ENCODE measurements at places on chromosomes 1 and 21.

DNA sequence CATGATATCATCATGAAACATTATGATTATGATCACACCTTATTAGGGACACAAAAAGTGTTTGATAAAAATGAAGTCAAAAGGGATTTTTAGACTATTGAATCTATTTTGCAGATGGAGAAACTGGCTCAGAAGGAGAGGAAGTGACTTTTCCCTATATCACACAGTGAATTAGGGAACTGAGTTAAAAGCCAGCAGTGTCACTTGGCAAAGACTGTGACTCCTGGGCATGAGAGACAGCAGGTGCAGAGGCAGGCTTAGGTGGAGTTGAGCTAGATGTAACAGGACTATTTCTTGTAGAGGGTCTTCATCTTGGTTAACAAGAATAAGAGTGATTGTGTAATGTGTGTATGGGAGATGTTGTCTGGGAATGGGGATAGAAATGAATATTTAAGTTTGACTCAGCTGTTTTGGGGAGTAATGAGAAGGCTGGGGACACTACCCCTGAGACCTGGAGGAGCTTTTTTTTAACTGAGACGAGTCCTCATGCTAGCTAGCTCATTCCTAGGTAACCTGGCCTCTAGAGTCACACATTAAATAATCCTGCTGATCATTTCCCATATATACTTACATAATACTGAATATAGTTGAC is 1.0 kb upstream of the CD84 start:
- no peak for DNase-seq

DNA sequence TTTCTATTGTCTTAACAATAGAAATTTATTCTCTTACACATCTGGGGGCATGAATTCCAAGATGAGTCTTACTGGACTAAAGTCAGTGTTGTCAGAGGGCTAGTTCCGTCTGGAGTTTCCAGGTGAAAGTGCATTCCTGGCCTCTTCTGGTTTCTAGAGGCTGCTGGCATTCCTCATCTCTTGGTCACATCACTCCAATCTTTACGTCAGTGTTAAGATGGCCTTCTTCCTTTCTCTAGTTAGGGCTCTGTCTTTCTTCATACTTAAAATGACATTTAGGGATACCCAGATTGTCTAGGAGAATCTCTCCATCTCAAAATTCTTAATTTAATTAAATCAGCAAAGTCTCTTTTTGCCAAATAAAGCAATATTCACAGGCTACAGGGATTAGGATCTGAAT is 13.3 kb upstream of the PDC start:
- DNase-seq = no peak

GRCh38 chr1:152061952-152062351 is 25.1 kb upstream of the S100A11 start:
- DNase-seq = no peak

GRCh38 chr1:15017120-15017519 is 136.4 kb upstream of the TMEM51 start:
- DNase-seq = no peak

GRCh38 chr1:203743091-203743571 is 21.9 kb upstream of the LAX1 start:
- DNase-seq = no peak

DNA sequence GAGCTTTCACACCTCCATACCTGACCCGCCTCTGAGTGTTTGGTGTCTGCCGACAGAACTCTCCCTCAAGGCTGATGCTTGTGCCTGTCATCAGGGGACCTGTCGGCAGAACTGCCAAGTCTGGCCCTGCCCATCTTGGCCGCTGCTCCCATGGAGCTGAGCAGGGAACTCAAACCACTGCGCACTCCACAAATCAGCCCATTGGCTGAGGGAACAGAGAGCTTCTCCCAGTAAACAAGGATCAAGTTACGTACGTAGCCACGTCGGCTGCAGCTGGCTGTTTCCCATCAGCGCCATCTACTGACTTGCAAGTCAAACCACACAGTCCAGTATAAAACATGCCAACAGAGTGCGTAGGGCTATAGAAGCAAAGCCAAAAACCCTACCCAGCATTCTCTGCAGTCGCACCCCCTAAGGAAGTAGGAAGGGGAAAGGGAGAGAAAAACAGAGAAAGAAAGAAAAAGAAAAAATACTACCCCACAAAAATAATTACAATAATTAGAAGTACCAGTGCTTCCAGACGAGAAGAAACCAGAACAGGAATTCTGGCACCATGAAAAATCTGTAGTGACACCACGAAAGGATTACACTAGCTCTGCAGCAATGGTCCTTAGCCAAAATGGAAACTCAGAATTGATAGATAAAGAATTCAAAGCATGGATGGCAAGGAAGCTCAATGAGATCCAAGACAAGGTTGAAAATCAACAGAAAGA is 13.1 kb downstream of the KRTAP13-1 start:
- no peak for DNase-seq

- no peak for DNase-seq
Observed at GRCh38 chr1:226741009-226741408, 1.9 kb upstream of the ITPKB start.

GRCh38 chr21:36747041-36747814 is 48.3 kb downstream of the SIM2 start:
- DNase-seq = no peak

DNA sequence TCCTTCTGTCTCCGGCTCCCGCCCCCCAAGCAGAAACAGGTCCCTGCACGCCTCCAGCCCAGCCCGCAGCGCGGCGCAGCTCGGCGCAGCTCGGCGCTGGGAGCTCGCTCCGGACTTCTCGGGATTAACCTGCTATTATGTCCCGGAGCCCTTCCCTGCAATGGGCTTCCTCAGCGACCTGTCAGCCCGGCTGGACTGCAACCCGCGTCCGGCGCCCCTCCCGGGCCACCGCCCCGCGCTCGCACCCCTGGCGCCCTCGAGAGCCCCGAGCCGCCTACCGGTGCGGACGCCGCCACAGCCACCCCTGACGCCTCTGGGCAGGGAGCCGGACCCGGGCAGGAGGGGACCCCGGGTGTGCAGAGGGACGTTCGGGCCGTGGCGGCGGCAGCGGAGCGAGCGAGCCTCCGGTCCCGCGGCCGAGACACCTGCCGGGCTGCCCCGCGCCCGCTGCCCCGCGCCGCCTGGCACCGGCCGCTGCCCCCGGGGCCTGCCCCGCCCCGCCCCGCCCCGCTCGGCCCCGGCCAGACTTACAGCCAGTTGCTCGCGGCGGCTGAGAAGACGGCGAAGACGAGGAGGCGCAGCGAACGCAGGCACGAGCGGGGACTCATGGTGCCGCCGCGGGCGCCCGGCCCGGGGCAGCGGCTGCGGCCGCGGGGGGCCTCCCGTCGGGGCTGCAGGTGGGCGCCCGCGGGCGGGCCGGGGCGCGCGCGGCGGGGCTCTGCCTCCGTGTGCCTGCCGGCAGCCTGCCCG is 407 bp downstream of the WNT4 start:
- DNase-seq = no peak

DNA sequence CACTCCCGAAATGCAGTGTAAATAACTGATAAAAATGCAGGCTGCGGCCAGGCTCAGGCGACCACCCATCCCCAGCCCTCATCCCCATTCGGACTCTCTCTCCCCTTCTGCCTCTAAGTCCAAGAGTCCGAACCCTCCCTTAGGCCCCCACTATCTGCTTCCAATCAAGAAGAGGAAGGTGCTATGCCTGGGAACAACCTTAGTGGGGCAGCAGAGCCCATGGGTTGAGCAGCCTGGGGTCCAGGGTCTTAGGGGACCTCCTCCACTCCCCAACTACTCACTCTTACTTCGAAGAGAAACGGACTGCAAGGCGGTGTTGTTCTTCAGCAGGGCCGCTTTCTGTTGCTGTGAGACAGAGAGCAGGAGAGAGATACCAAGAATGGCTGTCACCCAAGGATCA is 12.2 kb downstream of the ARHGEF2 start:
- no peak for DNase-seq

DNA sequence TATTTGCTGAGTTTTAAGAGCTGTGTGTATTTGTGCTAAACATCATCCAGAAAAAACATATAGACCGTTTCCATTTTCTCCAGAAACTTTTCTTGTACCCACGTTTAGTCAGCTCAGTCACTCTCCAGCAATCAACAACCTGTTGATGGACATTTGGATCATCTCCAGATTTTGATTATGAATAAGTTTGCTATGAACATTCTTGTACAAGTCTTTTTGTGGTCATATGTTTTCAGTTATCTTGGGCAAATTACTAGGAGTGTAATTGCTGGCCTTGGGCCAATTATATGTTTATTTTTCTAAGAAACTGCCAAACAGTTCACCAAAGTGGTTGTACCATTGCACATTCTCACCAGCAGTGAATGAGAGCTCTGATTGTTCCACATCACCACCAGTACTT is 221.8 kb downstream of the CENPF start:
- DNase-seq = no peak

GRCh38 chr1:77031106-77031662 is 163.9 kb downstream of the ST6GALNAC5 start:
- no peak for DNase-seq

DNA sequence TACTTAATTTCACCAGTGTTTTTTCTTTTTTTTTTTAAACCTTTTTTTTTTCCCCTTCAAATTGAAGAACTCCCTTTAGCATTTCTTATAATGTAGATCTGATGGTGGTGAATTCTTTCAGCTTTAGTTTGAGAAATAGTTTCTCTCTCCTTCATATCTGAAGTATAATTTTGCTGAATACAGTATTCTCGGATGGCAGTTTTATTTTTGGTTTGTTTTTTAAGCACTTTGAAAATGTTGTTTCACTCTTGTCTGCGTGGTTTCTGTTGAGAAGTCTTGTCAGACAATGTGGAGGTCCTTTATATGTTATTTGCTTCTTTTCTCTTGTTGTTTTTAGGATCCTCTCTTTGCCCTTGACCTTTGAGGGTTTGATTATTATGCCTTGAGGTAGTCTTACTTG is 135.1 kb downstream of the RPS6KC1 start:
- no peak for DNase-seq

DNA sequence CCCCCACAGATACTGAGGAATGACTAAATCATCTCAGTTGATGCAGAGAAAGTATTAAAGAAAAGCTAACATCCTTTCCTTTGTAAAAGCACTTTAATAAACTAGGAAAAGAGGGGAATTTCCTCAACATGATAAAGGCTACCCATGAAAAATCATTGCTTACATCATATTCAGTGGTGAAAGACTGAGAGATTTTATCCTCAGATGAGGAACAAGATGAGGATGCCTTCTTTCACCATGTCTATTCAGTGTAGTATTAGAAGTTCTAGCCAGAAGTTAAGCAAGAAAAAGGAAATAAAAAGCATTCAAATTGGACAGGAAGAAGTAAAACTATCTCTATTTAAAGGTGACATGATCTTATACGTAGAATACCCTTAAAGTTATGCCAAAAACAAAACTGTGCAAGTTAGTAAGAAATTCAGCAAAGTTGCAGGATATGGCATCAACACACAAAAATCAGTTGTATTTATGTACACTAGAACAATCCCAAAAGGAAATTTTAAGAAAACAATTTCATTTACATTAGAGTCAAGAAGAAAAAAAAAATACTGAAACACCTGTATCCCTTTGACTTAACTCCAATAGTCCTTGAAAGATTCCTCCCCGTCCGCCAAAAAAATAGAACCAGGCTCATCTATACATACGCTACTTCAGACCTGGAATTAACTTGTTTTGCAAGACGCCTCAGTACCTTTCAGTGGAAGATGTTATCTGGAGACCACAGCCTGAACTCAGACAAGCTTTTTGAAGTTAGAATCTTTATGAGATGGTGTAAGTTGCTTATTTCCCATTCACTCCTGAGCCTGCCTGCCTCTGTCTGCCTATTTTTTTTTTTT is 17.5 kb downstream of the ZMYM4 start:
- no peak for DNase-seq

GRCh38 chr1:30615816-30616590 is 107.4 kb downstream of the MATN1 start:
- no peak for DNase-seq

GRCh38 chr1:106360252-106360651 is 696.2 kb upstream of the PRMT6 start:
- no peak for DNase-seq

GRCh38 chr1:53430261-53430660 is 28.9 kb upstream of the DMRTB1 start:
- no peak for DNase-seq

DNA sequence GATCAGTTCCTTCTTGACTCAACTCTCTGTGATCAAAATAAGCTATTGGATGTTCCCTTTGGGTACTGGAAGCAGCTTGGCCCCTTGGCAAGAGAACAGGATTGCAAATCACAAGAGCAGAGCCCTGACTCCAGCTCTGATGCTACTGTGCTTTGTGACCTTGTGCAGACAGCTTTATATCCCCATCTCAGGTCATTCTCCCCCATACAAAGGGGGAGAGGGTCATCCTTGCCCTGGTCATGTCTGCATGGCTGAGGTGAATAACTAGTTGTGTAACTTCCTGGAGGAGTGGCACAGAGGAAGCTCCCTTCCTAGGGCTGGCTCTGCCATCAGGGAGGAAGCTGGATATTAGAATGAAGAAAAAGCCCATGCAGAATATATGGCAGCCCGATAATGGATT is 142.9 kb downstream of the DHRS3 start:
- no peak for DNase-seq

DNA sequence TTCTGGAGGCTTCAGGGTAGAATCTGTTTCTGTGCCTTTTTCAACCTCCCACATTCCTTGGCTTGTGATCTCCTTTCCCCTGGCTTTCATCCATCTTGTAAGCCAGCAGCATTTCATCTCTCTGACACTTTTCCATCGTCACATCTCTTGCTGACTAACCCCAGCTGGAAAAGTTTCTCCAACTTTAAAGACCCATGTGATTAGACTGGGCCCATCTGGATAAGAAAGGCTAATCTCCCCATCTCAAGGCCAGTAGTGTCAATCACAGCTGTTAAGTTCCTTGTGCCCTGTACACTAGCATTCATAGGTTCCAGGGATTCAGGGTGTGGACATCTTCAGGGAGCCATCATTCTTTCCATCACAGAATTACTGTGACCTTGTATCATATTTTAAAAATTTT is 452.1 kb downstream of the TTLL7 start:
- DNase-seq = no peak

DNA sequence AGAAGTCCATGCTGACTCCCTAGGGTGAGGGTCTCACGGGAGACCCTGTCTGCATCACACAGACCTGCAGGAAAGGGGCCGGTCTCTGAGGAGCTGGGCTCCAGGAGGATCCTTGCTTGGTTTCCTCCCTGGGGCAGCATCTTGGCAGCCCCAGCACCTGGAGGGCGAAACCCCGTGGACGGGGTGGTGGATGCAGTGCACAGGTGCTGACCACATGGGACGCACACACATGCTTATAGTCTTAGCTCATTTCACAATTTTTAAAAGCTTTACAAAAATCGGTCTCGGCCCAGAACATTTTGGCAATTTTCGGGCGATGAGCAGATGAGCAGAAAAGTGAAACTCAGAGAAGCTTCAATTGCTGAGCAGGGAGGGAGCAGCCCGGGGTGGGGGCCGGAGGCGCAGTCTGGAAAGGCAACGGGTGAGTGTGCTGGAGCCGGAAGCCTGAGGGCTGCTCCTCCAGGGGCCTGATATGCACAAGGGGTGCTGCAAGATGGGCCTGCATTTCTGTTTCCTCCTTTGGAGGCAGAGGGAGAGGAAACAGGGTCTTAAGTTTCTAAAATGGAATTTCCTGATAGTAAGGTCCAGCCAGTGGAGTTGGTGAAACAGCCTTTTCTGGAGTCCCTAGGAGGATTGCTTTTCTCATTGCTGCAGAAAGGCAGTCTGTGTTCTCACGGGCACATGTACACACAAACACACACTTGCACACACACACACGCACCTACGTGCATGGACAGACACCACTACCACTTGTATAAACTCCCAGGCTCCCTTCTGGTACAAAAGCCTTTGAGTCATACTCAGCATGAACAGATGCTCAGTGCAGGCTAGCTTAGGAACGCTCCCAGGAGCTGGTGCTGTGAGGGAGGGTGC is 60.6 kb downstream of the SCCPDH start:
- DNase-seq = no peak

- DNase-seq = no peak
Observed at GRCh38 chr21:46066591-46067331, 31.2 kb upstream of the COL6A2 start.

GRCh38 chr1:114468047-114468446 is 43.0 kb downstream of the TRIM33 start:
- no peak for DNase-seq

Measured in stimulated activated CD4-positive, alpha-beta T cell treated with anti-CD3 and anti-CD28 coated beads, TNF-alpha, amount 100 ng/mL, for 48 hours (primary cell).